C1 segment of cervical spinal cord (tissue), 14 donors: ENCODE measurements at places on chromosomes 4 and X.

DNA sequence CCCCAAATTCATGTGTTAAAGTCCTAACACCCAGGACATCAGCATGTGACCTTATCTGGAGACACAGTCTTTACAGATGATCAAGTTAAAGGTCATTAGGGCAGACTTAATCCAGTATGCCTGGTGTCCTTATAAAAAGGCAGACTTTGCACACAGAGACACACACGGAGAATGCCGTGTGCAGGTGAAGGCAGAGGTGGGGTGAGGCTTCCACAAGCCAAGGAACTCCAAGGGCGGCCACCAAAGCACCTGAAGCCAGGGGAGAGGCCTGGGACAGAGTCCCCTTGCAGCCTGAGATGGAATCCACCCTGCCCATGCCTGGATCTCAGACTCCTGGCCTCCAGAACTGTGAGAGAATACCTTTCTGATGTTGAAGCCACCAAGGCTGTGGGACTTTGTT is 26.1 kb upstream of the SORCS2 start:
- no peak for DNase-seq

GRCh38 chr4:137253949-137254348 is 278.3 kb downstream of the PCDH18 start:
- DNase-seq = no peak

- no peak for DNase-seq
Measured at GRCh38 chr4:67576538-67576937, 18.0 kb downstream of the STAP1 start.

GRCh38 chr4:168360271-168360670 is 41.7 kb upstream of the DDX60 start:
- DNase-seq = no peak

DNA sequence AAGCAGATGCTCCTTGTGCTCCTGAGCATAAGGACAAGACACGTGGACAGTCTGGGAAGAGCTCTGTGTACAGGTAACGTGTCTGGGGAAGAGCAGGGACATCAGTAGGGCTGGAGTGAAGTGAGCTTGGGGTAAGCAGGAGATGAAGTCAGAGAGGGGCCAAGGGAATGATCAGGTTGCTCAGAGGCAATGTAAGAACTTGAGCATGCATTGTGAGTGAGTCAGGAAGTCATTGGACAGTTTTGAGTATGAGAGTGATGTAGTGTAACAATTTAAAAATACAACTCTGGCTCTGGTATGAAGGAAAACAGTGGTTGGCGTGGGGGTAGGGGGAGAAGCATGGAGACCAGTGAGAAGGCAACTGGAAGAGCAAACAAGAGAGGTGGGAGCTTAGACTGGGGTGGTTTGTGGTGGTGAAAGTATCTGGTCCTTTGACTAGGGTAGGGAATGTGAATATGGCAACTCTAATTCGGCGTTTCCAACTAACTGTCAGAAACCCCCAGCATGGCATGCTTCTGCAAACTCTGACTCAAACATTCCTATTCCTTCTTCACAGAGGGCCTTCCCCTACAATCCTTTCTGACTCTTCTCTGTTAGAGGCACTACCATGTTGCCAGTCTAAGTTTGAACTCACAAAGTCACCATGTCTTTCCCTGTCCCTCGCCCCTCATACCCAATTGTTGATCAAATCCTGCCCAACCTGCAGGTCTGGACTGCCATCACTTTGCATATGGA is 57.2 kb downstream of the STBD1 start:
- no peak for DNase-seq

DNA sequence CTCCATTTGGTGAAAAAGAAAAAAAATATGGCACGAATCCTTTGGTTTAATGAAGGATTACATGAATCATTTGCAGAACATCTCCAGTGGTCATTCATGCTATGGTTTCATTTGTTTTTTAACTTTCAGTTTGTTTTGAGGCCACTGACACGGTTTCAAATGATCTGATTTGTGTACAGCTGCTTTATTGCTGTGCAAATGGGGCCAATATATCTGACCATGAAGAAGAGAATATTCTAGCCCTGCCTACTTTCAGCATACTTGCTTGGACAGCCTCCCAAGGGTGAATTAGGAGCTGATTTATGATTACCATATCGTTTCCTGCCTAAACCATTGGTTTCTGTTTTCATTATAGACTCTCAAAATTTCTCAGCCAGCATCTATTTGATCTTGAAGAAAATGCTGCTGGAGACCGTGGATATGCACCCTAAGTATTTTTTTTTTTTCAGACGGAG is 30.7 kb downstream of the SPARCL1 start:
- DNase-seq = no peak

DNA sequence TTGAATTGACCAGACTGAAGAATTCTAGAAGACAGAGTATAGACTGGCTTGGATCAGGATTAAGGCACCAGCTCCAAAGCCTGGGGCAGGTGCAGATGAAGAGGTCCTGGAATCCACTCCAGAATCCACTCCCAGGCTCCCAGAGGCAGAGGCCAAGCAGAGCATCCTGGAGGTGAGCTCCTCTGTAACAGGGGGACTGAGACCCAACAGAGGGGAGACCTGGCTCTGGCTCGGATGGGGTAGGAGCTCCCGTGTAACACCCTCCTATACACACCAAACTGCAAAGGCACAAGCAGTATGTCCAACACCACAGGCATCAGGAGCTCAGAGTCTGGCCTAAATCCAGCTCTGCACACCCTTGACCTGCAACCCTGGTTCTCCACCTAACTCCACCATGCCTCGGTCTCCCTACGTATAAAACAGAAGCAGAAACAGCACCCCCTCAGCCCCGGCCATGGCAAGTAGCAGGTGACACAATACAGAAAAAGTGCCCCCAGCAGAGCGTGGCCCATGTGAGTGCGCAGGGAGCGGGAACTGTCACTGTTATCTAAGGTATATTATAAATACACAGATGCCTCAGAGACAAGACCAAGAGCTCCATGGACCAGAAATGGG is 14.9 kb downstream of the RNF212 start:
- no peak for DNase-seq

DNA sequence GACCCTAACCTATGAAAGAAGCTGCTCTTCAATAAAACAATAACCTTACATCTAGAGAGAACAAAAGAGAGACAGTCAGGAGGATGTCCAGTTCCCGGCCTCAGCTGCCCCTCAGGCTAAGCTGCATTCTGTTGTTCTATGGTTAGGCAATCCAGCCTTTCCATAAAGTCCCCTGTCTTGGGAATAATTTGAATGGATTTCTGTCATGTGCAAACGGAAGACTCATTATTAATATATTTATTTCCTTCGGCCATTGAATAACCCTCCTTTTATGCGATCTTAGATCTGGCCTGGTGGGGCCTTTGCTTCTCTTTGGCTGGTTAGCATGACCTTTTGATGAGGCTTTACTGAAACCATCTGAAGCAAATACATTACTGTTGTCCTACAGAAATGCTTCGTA is 80.1 kb downstream of the ANKRD50 start:
- DNase-seq = no peak
